ENCODE measurements at places on chromosomes 1 and 21.

DNA sequence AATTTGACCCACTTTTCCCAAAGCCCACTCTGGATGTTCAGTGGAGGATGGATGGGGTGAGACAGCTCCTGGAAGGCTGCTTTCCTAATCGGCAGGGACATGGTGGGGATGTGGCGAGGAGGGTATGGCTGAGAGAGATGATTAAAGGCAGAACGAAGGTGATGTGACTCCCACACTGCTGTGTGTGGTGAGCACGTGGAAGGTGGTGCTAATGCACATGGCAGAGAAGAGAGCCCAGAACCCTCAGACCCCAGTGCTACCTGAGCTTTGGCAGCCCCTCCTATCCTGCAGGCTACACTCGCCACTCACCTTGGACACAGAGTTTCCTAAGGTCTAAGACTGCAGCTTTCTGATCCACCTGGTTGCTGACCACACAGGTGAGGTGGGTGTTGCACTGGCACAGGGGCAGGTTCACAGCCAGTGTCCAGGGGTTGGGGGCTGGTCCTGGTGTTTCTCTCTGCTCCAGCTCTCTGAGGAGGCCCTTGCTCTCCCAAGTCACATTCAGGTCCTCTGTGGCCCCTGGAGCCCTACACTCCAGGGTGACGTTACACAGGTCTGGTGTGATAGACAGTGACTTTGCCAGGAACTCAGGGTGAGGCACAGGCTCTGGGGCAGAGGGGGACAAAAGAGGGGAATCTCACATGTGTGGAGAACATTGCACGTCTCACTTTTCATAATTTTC is 151.4 kb upstream of the ETV3 start:
- DNase-seq, result no peak

- no peak for DNase-seq
These were observed 47.9 kb downstream of the PHACTR4 start for GRCh38 chr1:28417441-28417922.

GRCh38 chr1:203422116-203422515 is 53.5 kb upstream of the PRELP start:
- DNase-seq, result no peak

- no peak for DNase-seq
These were observed 41.5 kb downstream of the CAPN9 start for GRCh38 chr1:230788561-230789275.

DNA sequence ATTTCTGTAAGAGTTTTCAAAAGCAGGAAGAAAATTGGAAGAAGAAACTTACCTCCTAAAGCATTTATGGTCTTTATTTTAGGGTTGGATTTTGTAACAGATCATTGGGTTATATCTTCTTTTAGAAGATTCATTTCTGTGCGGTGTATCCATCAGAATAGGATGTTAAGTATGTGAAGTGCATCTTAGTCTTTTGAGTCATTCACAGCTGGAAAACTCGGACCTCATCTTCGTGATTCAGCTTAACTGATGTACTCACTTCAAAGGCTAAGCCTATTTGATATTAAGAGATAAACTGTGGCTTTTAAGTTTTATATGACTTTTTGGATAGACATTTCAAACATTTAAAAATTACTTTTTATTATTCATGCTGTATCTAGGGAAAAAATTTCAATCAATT is 56.3 kb downstream of the GIPC2 start:
- no peak for DNase-seq

GRCh38 chr1:201545851-201546492 is 7.0 kb downstream of the NAV1 start:
- DNase-seq, result no peak

GRCh38 chr1:229001467-229002011 is 266.3 kb downstream of the RHOU start:
- no peak for DNase-seq

GRCh38 chr1:213418268-213419071 is 367.4 kb downstream of the RPS6KC1 start:
- no peak for DNase-seq

DNA sequence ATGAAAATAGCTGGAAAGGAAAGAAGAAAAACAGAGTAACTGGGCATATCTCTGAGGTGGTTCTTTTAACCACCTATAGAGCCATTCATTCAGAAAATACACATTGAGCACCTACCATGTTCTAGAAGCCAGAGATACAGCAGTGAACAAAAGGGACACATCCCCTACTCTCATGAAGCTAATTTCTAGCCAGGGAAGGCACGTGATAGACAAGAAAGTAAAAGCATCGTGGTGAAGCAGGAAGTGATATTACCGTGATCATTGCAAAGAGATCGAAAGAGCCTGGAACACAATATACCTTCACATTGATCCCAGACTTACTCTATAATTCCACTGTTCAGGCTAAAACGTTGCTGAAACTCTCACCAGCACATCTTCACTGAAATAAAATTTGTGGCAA is 76.0 kb downstream of the TIAM1 start:
- no peak for DNase-seq

DNA sequence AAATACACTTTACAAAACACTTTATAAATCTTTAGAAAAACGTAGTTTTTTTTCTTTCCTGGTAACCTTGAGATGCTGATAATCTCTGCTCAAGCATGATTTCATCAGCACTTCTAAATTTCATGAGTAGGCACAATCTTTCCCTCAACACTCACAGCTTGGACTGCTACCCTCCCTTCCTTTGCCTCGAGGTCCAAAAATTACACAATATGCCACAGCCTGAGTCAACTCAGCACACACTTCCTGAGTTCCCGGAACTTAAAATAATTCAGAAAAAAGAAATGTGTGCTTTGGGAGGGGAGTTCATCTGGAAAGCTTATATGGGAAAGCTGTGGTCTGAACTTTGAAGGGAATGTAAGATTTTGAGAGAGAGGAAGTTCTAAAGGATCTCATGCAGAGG is 5.9 kb downstream of the CLCA2 start:
- no peak for DNase-seq

- DNase-seq, result no peak
These were observed 19.1 kb downstream of the ABCA4 start for GRCh38 chr1:94101613-94102525.

- DNase-seq, result no peak
These were observed 179.3 kb downstream of the VAV3 start for GRCh38 chr1:107785496-107786202.

GRCh38 chr1:219751870-219752507 is 139.1 kb upstream of the ZC3H11B start:
- DNase-seq, result no peak

- no peak for DNase-seq
These were observed 7.6 kb upstream of the CTTNBP2NL start for GRCh38 chr1:112388436-112388835.

DNA sequence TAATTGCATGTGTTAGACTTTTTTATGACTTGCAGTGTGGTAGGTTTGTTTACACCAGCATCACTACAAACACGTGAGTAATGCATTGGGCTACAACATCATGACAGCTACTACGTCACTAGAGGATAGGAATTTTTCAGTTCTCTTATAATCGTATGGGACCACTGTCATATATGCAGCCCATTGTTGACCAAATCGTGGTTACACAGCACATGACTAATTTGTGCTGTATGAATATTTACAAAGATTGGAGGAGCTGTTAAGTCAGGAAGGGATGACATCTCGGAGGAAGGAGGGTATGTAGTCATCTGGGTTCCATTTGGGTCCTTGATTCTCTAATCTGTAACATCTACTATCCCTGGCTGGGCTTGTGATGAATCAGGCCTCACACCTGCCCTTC is 270.9 kb downstream of the TNR start:
- DNase-seq, result no peak

GRCh38 chr1:36796106-36796590 is 238.2 kb downstream of the GRIK3 start:
- DNase-seq, result no peak

DNA sequence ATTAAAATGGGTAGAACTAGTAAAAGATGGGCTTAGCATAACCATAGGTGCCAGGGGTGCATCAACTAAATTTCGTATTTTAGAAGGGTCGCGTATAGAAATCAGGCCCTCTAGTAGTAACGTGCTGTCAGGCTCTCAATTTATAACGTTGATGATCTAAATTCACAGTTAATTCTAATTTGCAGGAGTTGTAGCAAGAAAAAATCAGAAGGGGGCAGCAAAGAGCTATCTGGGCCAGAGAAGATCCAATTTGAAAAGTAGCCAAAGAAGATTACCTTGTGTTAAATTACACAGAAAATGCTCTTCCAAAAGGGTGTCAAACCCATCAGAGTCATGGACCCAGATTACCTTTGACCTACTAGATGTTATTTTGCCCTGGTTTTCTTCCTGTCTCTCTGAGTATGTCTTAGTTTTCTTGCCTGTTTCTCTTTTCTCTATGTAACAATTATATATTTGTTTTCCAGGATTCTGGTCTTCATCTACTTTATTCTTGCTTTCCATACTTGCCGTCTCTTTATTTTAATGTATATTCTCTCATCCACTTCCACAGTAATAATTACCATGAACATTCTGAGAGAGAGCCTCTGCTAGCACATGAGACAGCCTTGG is 1030.9 kb downstream of the AMY1C start:
- no peak for DNase-seq

GRCh38 chr1:20723537-20724363 is 5.9 kb upstream of the KIF17 start:
- DNase-seq, result no peak
